Stimulated activated CD4-positive, alpha-beta T cell treated with anti-CD3 and anti-CD28 coated beads, Interleukin-4, amount 100 ng/mL, for 4 hours (primary cell): ENCODE measurements at places on chromosomes 11 and 22.
A peak's percentile ranks its signal among the peaks of the same experiment; 100 is the strongest.

- DNase-seq = peak; percentile 53
These were observed 1.8 kb upstream of the RASGRP2 start for GRCh38 chr11:64745521-64746328.

DNA sequence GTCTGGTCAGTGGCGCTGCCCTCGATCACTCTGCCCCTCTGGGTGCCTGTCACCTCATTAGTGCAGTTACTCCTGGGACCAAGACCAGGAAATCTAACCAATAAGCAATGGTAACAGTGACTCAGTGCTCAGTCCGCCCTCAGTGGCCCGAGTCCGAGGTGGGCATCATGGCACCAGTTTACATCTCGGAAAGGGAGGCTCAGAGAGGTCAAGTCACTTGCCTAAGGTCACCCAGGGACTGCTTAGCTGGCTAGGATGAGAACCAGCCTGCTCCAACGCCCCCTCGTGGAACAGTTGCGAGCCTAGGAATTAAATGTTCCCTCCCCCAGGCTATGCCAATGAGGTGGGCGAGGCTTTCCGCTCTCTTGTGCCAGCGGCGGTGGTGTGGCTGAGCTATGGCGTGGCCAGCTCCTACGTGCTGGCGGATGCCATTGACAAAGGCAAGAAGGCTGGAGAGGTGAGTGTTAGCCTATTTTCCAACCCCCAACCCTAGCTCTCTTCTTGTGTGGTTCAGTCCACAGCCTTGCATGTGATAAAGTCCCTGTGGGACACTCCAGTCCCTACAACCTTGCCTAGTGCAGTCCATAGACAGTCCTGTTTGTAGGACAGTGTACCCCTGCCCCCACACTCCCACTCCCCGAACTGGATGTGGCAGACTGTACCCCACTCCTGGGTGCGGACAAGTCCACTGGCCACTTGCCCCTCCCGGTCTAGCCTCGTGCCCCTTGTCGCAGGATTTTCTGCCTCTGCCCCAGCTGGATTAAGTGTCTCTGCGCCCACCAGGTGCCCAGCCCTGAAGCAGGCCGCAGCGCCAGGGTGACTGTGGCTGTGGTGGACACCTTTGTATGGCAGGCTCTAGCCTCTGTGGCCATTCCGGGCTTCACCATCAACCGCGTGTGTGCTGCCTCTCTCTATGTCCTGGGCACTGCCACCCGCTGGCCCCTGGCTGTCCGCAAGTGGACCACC lies 1.1 kb downstream of the MTFP1 start:
- DNase-seq = peak; percentile 85

GRCh38 chr11:48141475-48142122 lies 75.0 kb upstream of the OR4B1 start:
- no peak for DNase-seq

DNA sequence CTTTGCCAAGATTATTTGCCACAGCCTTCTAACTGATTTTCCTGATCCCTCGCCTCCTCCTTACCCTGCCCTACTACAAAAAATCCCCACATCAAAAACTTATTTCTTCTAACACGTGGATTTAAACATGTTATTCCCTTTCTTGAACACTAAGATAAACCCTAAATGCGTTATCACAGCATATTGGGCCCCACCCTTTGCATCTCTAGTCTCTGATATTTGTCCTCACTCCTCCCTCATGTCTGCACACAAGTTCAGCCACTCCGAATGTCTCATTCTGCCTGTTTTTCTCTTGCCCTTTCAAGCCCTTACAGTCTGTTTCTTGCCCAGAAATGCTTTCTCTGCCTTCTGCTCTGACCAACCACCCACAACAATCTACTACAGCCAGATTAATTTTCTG lies 10.6 kb upstream of the ACER3 start:
- DNase-seq = no peak

- DNase-seq = no peak
These were observed 125.3 kb downstream of the APOL5 start for GRCh38 chr22:35842954-35843353.

DNA sequence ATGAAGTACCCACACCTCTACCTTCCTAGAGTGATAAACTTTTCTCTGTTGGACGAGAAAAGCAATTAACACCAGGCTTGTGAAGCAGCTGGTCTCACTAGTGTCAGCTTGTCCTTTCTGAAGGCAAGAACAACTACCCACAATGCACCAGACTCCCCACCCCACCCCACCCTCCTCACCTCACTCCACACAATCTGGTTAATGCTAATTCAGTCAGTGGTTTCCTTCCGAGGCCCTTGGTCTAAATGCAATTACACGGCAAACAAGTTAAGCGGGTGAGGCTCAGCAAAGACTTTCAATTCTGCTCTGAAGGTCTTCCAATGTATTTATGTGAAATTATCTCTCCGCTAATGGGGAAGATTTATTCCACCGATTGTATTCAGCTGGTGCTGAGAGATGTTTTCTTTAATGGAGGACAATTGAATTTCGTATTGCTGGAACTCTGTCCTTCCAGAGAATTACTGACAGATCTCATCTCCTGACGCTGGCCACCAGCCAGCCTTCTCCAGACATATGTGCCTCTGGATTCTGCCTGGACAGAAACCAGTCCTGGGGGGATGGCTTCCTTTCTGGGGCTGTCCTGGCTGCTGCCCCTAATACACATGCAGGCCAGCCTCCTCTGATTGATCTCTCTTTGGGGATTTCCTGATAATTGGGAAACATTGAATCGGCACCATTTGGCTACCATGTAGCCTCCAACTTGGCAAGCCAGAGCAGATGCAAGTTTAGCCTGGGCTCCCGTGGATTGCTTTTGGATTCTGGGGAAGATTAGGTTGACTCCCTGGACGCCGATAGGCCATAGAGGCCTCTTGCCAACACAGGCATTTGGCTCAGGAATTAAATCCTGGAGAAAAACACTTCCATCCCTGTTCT lies 165.8 kb upstream of the NARS2 start:
- DNase-seq = no peak

DNA sequence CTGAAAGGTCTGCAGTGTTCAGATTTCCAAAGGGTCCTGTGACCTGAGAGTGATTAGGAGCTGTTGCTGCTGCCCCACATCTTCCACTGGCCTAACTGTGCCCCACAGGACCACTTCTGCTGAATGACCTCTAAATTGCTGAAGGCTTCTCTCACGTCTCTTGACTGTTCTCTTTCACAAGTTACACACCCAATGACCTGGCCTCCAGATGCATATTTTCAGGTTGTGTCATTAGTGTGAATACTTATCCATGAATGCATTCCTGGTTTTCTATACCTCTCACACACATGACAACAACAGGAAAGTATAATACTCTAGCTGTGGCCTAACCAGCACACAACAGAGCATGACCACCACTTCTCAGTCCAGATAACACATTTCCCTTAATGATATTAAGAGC lies 15.4 kb downstream of the PRR14L start:
- DNase-seq = no peak

DNA sequence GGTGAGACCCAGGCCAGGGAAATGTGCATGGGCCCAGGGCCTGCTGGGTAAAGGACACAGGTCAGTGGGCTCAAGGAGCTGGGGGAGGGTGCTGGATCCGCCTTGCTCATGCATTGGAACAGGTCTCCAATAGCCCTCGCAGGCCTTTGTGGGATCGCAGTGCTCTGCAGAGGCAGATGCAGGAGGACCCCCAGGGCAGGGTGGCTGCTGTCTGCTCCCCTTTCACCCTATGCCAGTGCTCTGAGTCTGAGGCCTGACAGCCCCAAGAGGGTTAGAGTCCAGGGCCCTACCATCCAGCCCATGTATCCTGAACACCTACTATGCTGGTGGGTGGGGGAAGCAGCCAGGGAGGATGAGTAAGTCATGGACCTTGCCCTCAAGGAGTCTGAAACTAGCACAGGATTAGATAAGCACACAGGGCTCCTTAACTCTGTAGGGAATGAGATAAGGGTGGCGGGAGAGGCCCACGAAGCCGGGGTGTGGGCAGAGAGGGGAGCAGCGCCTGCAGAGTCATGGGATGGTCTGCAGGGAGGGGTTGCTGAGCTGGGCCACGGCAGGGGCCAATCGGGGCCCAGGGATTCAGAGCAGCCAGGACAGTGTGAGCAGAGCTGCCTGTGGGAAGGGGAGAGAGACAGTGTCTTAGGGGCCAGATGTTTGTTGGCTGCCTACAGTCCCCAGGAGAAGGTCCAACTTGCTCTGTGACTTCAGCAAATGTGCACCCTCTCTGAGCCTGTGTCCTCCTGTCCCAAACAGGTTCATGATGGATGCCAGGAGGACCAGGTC lies 10.5 kb upstream of the EHD1 start:
- no peak for DNase-seq

DNA sequence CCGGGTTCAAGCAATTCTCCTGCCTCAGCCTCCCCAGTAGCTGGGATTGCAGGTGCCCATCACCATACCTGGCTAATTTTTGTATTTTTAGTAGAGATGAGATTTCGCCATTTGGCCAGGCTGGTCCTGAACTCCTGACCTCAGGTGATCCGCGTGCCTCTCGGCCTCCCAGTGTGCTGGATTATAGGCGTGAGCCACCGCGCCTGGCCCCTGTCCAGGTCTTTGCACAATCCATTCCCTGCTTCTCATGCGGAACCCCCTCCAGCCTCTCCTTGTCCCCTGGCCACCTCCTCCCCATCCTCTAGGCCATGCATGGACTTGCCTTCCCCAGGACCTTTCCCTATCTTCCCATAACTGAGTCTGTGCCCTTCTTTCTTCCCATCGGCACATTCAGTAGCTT lies 8.7 kb downstream of the DPP3 start:
- no peak for DNase-seq

DNA sequence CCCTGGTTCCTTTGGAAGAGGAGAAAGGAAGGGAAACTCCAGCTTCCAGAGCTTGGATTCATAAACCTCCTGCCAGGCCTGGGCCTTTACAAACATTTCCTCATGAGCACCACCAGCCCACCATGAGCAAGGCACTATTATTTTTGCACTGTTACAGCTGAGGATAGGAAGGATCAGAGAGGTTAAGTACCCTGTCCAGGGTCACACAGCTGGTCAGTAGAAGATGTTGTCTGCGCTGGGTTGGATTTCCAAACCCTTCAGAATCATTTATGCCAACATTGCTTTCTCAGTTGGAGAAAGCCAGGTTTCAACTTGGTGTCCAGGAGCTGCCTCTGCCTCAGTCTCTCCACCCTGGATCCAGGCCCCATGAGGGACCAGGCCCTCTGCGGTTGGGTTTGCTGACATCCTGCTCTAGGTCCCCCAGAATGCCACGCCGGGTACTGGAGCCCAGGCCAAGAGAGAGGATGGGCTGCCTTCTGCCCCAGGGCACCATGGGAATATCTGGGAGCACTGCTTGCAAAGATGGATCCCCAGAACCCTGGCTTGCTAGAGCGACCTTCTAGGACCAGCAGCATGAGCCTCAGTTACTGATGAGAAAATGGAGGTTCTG lies 29.7 kb upstream of the SHISAL1 start:
- no peak for DNase-seq

DNA sequence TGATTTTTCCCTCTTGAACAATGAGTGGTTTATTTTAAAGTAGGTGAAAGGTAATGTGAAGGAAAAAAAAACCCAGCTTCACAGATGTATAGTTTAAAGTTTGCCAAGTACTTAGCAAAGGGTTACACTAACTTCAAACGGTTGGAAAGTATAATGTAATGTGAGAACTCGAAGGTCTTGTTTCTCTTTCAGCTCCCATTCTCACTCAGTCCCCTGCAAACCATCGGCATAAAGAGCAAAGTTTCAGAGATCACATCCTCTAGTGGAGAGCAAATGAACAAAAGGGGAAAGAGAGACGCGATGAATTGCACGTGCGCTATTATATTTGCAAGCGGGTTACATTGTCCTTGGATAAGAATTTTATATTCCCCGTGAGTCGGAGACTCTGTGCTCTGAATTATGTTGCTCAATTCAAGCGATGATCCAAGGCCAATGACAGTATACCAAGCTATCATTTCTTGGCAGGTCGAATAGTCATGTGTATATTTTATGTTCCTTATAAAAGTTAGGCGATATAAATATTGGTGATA lies 37.6 kb upstream of the BIRC3 start:
- DNase-seq = no peak

DNA sequence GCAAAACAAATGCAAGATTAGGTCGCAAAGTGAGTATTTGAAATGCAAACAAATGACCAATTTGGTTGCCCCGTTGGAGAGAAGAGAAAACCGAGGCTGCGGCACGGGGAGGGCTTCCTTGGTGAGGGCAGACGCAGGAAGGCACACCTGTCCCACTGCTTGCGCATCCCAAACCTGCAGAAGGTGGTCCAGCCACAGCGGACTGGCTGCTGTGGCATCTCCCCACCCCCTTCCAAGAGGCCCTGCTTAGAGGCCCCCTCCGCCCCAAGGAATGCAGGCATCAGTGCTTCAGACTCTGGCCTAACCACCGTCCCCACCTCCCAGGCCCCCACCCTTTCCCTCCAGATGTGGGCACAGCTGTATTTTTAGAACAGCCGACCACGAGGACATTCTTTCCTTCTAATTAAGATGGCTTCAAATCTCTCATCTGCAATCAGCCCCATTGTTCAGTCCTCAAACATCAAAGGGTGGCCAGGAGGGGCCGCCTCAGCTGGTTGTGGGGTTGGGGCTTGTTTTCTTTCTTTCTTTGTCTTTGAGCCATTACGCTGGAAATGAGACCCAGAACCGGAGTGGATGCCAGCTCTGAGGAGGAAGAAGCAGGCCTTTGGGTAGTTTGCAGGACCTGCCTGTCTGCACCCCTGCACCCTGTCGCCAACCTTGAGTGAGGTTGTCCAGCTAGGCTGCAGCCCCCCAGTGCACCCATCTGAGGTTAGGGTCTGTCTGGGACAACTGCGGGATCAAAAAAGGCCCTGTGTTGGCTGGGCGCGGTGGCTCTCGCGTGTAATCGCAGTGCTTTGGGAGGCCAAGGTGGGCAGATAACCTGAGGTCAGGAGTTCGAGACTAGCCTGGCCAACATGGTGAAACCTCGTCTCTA lies 9.4 kb upstream of the DERL3 start:
- DNase-seq = no peak

DNA sequence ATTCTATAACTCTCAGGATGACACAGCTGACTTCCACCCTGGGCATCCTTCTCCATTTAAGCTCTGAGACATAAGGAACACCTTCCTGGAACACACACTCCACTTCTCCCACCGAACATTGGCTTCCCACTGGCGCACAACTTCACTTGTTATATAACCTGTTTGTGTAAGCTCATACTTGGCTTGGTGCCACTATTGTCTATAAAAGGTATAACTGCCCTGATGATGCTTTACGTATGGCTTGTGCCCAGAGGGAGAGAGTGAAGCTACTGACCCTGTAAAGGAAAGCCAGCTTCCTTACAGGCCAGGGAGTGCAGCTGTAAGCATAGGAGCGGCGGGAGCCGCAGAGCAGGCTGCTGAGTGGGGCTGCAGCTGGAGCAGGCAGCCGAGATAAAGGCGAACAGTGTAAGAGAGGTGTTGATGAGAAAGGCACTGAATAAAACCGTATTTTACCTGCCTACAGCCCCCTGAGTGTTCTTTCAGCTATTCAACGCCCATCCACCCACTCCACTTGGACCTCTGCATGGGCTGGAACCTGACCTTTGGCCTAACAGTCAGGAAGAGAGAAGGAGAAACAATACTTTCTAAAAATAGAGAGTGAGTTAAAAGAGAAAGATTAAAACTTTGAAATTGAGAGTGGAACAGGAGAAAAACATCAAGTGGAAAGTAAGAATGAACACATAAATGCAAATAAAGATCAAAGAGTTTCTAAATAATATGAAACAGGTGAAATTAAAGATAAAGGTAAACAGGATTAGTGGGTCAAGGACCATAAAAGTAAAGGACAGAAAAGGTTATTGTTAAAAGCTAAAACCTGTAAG lies 252.1 kb upstream of the ARHGAP42 start:
- DNase-seq = no peak
